ENCODE measurements at places on chromosomes 13 and 19. TPM values are rescaled to one million over a fixed set of nuclear protein-coding genes. Genes with fewer than 3 reads are reported as not detected.

KLF5 gene
- total RNA-seq, result 303 TPM

DNA sequence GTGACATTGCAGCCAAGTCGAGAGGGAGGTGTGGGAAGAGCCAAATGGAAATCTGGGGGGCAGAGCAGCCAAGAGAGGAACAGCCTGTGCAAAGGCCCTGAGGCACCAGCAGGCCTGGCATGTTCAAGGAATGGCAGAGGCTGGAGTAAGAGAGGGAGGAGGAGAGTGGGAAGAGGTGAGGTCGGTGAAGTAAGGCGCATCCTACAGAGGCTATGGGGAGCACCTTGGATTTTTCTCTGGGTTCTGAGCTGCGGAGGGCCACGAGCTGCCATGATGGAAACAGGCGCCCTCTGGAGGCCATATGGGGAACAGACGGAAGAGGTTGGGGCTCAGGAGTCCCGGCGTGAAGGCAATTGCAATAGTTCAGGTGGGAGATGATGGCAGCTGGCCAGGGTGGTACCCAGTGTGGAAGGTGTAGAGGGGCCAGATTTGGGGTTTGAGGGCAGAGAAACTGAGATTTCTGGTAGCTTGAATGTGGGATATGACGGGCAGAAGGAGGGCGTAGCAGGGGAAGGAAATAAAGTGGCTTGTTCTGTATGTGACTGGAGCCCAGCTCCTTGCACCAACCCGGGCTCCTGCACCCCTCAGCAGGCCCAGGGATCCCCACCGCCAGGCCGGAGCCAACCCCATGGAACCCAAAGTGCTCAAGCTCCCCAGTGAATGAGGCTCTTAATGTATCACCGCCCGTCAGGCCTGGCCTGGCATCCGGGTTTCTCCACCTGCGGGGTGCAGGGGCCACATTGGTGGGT is 20.5 kb upstream of the STRN4 start:
- DNase-seq, result no peak

GRCh38 chr19:38152461-38153379 is 71.3 kb downstream of the DPF1 start:
- no peak for DNase-seq

DNA sequence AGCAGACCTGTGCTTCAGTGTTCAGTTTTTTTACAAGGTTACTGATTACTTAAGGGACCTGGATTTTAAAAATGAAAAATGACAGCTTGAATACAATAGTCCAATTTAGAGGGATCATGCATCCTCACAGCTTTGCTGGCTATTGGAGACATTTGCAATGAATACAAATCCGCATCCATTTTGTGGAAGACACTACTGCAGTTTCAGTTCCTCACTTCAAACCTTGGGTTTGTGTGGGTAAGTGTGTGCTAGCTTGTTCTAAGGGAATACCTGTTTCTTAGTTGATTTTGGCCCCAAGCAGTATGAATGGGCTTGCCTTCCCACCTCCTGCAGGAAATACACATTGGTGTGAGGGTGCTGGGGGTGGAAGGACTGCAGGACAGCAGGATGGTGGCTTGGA is 222.4 kb downstream of the OLFM4 start:
- no peak for DNase-seq

CELF5 gene
- total RNA-seq, result 0.87 TPM

- no peak for DNase-seq
Measured at GRCh38 chr13:25190256-25190655, 18.2 kb upstream of the AMER2 start.

- no peak for DNase-seq
Measured at GRCh38 chr13:41491436-41491835, 34.1 kb downstream of the RGCC start.

All from suprapubic skin (tissue), 4 donors.